NCI-H1417 (cell line): ENCODE measurements at places on chromosomes 2 and 18.

GRCh38 chr2:25228848-25229278 lies 60.5 kb upstream of the POMC start:
- DNase-seq: peak; percentile 74

DNA sequence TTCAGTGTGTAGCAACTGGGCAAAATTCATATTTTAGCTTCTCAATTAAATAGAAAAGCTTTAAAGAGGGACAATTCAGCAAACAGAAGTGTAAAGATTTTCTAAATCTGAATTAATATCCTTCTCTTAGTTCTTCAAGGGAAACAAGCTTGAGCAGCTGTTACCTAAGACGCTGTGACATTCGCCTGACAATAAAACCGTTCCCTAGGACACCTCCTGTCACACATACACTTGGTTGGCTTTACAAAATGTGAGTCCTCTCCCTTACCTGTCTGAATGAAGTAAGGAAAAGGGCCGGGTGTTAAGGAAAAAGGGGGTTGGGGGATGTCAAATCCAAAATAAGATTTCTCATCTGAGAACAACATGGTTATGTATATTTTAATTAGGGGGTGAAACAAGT lies 2.1 kb downstream of the SERTAD2 start:
- DNase-seq: no peak

DNA sequence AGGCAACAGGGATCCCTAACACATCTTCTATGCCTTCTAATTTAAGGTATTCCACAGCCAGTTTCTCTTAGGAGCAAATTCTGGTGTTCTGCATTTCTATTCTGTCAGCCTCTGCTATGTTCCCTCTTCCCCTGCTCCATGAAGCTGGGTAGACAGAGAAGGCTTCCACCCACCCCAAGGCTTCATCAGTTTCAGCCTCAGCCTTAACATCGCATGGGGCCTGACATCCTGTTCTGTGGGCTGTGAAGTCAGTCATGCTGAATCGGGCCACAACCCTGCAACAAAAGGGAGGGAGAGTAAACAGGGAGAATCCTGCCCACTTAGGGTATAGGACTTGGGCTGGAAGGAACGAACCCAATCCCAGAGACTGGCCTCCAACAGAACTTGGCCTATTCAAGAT lies 70.6 kb upstream of the PPM1B start:
- DNase-seq: no peak

GRCh38 chr2:33134086-33134771 lies 187.5 kb downstream of the LTBP1 start:
- peak; percentile 96 for DNase-seq

GRCh38 chr2:141959016-141959415 lies 171.8 kb downstream of the LRP1B start:
- DNase-seq: no peak

GRCh38 chr2:216406826-216407225 lies 5.5 kb upstream of the SMARCAL1 start:
- DNase-seq: peak; percentile 78

- no peak for DNase-seq
Measured at GRCh38 chr2:30181176-30181575, 34.4 kb downstream of the YPEL5 start.

DNA sequence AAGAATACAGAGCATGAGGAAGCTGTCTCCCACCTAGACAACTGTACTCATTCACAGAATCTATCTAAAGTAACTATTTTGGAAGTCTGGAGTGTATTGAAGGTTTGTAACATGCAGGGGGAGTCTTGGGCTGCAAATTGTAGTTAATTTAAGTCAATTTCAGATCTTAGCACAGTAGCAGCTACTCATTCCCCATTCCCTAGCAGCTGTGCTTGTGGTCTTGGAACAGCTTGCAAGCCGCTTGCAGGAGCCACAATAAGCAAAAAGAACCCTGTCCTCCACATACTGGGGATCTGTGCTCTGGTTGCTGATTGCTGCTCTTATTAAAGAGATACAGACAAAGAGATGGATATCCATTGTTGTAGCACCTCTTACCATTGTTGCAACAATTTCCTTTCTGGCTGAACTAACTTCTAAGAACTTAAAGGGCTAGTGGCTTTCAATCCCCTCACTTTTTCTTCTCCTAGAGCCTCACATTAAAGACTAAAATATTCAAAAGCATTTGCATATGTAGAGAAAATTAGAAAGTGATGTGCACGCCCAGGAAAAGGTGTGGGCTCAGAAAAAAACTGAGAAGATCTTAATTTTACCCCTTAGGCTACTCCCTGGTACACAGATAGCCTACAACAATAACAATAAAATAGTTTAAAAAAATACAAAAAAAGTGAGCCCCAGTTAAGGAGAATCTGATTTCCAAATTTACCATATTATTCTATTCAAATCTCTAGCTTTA lies 1775.1 kb upstream of the PIK3C3 start:
- DNase-seq: no peak

DNA sequence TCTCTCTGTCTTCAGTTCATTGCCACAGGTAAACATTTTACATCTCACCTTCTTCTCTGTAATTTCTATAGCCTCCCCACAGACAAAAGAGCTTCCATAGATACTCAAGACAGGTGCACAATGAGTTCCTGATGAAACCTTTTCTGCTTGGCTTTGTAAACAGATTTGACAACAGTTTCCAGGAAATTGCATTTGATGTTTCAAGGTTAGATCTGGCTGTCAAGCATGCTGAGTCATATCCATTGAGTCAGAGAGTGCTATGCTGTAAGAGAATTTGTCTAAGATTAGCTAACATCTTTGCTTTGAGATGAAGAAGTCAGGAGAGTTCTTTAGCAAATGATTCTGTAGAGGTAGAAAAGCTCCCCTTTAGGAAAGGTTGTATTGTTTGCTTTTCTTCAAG lies 40.6 kb upstream of the MAP2 start:
- DNase-seq: peak; percentile 20

DNA sequence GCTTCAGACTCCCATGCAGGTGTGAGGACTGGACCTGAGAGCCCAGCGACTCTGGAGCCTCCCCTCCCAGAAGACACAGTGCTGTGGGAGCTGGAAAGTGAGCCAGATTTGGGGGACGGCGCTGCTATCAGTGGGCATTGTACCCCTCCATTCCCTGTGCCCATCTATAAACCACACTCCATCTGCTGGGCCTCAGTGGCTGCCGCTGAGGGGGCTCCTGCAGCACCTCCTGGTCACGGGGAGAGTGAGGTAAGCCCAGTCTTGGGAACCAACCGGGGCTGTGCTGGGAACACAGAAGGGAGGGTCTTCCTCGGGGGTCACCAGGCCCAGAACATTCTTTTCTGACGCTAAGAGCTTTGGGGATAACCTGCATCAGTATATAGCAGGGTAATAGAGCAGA lies 9.5 kb downstream of the PSD4 start:
- DNase-seq: no peak

DNA sequence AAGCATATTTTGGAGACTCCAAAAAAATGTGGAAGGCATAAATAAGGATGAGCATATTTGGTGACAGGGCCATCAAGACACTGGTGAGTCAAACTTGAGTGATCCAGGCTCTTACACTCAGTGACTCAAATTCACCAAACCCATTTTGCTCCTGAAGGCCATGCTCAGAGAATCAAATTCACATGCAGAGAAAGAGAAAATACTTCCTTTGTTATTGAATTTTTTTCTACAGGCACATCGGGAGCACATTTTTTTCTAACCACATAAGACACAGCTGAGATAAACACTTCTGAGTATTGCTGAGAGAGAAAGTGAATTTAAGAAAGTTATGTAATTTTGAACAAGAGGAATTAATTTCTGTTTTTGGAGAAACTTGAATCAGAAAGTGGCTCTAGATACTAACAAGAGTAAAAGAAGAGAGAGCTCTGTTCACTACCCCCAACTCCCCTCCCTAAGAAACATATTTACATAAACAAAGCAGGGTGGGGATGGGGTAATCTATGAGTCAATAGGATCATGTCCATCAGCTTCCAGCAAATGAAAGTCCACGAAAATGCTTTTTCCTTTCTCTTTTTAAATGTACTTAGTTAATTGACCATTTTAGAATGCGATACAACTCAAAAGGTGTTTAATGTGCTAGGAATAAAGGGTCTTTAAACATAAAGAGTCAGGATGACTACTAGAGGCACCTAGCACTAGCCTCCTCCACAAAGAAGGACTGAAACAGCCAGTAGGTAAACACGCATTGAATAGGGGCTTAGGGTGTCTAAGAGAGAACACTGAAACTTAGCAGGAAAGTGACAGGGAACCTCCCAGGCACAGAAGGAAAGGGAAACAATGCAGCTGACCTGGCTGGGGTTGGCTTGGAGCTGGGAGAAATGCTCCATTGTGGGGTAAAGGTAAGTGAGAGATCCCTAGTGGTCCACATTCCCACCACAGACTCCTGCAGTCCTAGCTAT lies 152.3 kb downstream of the KCNE4 start:
- DNase-seq: no peak

DNA sequence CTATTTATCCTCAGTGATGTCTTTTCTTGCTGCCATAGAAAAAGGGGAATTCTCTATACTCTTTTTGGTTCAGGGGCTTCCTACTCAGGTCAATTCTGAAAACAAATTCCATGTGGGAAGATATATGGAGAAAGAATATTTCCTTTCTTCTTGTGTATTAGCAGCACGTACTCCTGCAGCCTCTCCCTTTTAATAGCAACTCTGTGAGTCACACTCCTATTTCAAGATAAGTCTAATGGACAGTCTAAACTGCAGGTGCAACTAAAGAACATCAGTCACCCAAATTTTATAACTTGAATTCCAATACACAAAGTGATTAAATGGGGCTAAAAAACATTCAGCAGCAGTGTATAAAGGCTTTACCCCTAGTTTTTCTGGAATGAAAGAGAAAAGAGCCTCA lies 942.2 kb downstream of the CNTNAP5 start:
- no peak for DNase-seq

- DNase-seq: no peak
Measured at GRCh38 chr2:858646-859045, 92.0 kb upstream of the SNTG2 start.

DNA sequence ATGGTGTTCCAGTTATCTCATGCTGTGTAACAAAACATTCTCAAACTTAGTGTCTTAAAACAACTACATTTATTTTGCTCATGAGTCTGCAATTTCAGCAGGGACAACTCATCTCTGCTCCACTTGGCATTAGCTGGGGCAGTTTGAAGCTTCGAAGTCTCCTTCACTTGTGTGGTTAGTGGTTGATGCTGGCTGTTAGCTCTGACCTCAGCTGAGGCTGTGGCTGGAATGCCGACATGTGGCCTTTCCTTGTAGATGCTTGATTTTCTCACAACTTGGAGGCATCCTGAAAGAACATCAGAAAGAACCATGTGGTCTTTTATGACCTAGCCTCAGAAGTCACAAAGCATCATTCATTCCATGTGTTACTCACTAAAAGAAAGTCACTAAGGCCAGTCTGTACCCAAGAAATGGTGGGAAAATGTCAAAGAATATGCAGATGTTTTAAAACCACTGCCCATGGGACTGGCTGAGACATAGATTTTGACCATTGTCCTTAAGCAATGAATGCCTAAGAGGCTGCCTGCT lies 3.8 kb upstream of the TMSB10 start:
- DNase-seq: no peak

DNA sequence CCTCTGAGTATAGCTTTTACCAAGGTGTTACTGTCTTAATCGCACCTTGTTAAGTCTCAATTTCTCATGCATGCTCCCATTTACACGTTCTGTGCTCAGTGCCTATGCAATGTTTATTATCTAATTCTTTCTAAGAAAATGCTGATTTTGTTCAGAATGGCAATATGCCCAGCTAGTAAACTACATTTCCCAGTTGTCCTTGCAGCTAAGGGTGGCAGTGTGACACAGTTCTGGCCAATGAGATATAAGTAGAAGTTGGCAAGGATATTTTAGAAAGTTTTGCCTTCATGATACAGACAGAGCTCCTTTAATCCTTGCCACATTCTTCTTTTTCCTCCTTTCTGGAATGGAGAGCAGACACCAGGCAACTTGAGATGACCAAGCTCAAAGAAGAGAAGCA lies 45.3 kb downstream of the POLE4 start:
- DNase-seq: no peak

DNA sequence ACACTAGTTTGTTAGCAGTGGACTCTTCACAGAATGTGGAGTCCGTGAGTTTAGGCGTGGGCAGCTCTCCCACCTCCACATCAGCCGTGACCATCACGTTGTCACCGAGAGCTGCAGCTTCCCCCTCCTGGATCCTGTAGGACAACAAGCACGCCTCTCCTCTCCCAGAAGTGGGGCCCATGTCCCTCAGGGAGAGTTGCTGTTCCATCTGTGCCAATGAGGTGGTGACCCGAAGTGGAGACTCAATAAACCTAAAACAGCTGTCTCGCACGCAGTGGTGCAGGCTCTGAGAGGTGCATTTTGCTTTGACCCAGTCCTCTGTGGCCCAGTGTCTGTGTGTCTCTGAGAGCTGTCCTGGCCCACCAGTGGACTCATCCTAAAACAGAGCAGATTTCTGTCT lies 456.5 kb upstream of the SOX11 start:
- DNase-seq: no peak

- no peak for DNase-seq
Measured at GRCh38 chr18:50466634-50467033, 91.8 kb downstream of the SKA1 start.

- no peak for DNase-seq
Measured at GRCh38 chr18:8952174-8952573, 150.3 kb upstream of the NDUFV2 start.

GRCh38 chr2:40187054-40187453 lies 264.8 kb downstream of the SLC8A1 start:
- no peak for DNase-seq

- DNase-seq: peak; percentile 84
Measured at GRCh38 chr18:48541026-48541746, 2.4 kb downstream of the CTIF start.

GRCh38 chr2:181126311-181126868 lies 146.0 kb downstream of the UBE2E3 start:
- no peak for DNase-seq

DNA sequence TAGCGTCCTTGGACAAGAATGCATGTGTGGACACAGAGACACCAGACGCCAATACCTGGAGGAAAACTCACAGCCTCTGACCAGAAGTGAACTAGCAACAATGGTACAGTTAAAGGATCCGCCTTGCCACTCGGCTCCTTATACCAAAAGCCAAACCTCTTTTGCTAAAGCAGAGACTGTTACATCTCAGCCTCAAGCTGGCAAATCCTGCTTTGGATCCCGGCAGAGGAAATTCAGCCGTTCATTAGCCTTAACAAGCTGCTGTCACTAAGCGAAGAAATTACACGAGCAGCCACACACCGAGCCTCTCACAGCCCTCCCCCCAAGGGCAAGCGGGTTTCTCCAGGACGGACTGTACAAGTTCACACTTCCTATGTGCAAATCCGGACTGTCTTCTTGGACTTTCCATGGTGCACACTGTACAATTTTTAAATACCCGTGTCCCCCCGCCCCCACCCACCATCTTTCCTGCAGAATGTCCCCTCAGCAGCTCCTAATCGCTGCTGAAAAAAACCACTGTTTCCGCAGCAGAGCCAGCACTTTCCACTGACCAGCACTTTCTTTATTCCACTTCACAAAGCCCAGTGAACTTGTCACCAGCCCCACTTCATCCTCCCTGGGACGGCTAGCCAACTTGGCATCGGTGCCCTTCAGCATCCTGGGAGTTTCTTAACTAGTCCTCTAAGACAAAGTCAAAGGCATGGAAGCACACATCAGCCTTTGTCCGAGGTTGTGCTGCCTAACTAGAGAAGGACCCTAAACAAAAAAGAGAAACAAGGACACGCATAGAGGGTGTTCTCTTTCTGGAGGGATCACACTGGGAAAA lies 1.5 kb downstream of the KLF7 start:
- DNase-seq: peak; percentile 82

- DNase-seq: no peak
Measured at GRCh38 chr2:174108579-174108978, 139.8 kb downstream of the OLA1 start.
